ENCODE measurements at places on chromosomes 5 and 9. TPM values are rescaled to one million over a fixed set of nuclear protein-coding genes. Genes with fewer than 3 reads are reported as not detected.
A peak's percentile ranks its signal among the peaks of the same experiment; 100 is the strongest.

DNA sequence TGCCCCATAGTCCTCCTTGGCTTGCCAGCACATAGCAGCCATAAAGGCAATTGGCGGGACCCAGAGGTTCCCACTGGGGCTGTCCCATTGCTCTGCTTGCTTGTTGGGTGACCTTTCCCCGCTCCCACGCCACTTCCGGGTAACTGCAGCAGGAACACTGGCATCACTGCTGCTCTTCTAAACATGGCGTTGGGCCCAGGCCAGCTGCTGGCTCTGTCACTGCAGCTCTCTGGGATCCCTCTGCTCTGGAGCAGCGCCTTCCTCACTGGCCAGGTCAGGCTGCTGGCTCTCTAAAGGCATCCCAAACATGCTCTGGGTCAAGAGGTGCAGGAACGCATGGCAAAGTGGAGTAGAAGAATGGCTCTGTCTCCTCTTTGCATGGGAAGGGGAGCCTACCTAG is 92.9 kb downstream of the DRD1 start:
- no peaks in the 10 kb centered on the region for H3K27me3 ChIP-seq
- no peak for DNase-seq
- H3K36me3 ChIP-seq: no peaks in the 10 kb centered on the region
- H3K4me3 ChIP-seq: no peak overlapping the region
- H3K27ac ChIP-seq: no peak overlapping the region

The FABP6 gene
- not detected for total RNA-seq

GRCh38 chr9:15295761-15296405 is 11.1 kb downstream of the TTC39B start:
- H3K4me1 ChIP-seq: peaks cover 81% of the 10 kb centered on the region
- peak overlapping the region; percentile 59 for H3K4me3 ChIP-seq
- no peaks in the 10 kb centered on the region for H3K36me3 ChIP-seq
- DNase-seq: no peak
- H3K27me3 ChIP-seq: no peaks in the 10 kb centered on the region
- peak overlapping the region; percentile 75 for H3K27ac ChIP-seq

DNA sequence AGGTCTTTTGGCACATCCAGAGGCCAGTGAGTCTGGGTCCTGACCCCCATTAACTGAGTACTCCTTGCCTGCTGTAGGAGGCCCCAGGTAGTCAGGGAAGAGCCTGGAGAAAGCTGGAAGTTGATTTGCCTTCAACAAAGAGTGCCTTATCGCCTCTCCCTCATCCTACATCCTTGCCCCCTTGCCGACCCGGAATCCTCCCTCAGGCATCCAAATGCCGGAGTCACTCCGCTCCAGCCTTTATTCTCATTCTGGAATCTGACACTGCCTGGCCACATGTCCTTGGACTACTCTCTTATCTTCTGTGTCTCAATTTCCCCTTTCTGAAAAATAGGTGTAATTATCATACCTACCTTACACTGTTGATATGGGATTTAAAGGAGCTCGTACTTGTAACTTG is 39.1 kb upstream of the KLF4 start:
- H3K27ac ChIP-seq: no peak overlapping the region
- H3K4me1 ChIP-seq: no peaks in the 10 kb centered on the region
- no peaks in the 10 kb centered on the region for H3K27me3 ChIP-seq
- no peak for DNase-seq
- no peak overlapping the region for H3K4me3 ChIP-seq
- H3K36me3 ChIP-seq: no peaks in the 10 kb centered on the region

GRCh38 chr5:17364987-17365810 is 132.8 kb upstream of the TAF11L2 start:
- no peaks in the 10 kb centered on the region for H3K4me1 ChIP-seq
- H3K4me3 ChIP-seq: no peak overlapping the region
- H3K36me3 ChIP-seq: no peaks in the 10 kb centered on the region
- H3K27ac ChIP-seq: no peak overlapping the region
- H3K27me3 ChIP-seq: no peaks in the 10 kb centered on the region
- DNase-seq: no peak

GRCh38 chr5:157516626-157517325 is 56.8 kb downstream of the NIPAL4 start:
- peaks cover 5% of the 10 kb centered on the region for H3K36me3 ChIP-seq
- H3K4me3 ChIP-seq: no peak overlapping the region
- no peaks in the 10 kb centered on the region for H3K27me3 ChIP-seq
- DNase-seq: no peak
- H3K27ac ChIP-seq: no peak overlapping the region
- no peaks in the 10 kb centered on the region for H3K4me1 ChIP-seq

The GALNT12 gene
- total RNA-seq: 4.9 TPM

DNA sequence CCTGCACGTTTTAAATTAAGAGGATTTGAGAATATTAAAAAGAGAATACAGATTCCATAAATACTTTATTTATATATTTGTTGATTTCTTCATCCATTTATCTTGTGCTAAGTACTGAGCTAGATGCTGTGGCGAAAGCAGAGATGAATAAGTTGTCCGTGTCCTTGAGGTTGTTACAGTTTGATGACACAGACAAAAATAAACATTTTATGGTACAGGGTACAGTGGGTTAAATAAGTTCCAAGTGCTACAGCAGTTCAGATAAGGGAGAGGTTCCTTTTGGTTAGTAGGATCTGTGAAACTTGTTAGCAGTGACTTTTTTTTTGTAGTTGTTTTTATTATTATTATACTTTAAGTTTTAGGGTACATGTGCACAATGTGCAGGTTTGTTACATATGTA is 50.2 kb downstream of the MACIR start:
- no peaks in the 10 kb centered on the region for H3K27me3 ChIP-seq
- no peaks in the 10 kb centered on the region for H3K36me3 ChIP-seq
- H3K4me1 ChIP-seq: no peaks in the 10 kb centered on the region
- no peak for DNase-seq

The BHMT2 gene
- not detected for total RNA-seq

The PLAC8L1 gene
- total RNA-seq: 0.53 TPM

The INSL4 gene
- total RNA-seq: not detected

DNA sequence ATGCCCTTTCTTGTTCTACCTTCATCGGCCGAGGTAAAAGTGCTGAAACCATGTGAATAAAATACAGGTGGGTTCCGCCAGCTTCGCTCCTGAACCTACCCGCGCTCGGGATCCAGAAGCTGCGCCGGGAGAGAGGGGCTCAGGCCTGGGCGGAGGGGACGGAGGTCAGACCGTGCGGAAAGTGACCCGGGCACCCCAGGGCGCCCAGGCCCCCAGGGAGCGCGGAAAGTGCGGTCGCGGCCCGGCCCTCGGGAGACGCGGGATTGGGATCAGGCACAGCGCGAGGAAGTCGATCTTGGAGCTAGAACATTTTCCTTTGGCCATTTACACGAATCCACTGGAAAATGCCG is 329 bp downstream of the SYK start:
- H3K27me3 ChIP-seq: peaks cover 6% of the 10 kb centered on the region
- H3K27ac ChIP-seq: peak overlapping the region; percentile 24
- H3K36me3 ChIP-seq: no peaks in the 10 kb centered on the region
- DNase-seq: no peak
- no peak overlapping the region for H3K4me3 ChIP-seq
- no peaks in the 10 kb centered on the region for H3K4me1 ChIP-seq

The ENTREP1 gene
- not detected for total RNA-seq

DNA sequence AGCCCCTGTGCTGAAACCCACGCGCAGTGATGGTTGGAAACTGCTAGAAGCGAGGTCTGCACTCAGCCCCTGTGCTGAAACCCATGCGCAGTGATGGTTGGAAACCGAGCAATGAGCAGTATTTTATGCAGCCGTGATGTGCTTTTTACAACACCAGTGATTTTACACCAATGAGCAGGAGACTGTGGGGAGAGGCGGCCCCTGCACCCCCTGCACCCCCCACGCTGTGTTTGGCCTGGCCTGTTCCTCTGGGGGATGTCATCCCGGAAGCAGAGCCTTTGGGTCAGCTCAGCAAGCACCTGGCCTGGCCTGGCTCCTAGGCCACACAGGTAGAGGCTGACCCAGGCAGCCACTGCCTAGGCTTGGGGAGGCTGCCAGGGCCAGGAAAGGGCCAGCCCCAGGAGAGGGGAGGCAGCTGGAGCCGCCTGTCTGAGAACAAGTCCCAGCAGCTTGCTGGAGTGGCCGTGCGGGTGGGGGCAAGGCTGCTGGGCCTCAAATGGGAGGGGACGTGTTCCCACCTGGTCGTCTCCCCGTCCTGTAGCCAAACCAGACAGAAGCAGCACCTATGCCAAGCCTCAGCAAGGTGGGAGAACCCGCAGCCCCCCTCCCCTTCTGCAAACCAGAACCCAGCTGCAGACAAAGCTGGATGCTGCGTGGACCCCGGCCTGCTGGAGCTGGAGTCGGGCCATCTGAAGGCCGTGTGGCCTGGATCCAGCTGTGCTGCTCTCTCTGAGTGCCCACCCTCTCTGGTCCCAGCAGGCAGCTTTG is 46.8 kb downstream of the DBH start:
- H3K4me1 ChIP-seq: peaks cover 43% of the 10 kb centered on the region
- peak overlapping the region; percentile 50 for H3K4me3 ChIP-seq
- no peaks in the 10 kb centered on the region for H3K36me3 ChIP-seq
- DNase-seq: no peak

DNA sequence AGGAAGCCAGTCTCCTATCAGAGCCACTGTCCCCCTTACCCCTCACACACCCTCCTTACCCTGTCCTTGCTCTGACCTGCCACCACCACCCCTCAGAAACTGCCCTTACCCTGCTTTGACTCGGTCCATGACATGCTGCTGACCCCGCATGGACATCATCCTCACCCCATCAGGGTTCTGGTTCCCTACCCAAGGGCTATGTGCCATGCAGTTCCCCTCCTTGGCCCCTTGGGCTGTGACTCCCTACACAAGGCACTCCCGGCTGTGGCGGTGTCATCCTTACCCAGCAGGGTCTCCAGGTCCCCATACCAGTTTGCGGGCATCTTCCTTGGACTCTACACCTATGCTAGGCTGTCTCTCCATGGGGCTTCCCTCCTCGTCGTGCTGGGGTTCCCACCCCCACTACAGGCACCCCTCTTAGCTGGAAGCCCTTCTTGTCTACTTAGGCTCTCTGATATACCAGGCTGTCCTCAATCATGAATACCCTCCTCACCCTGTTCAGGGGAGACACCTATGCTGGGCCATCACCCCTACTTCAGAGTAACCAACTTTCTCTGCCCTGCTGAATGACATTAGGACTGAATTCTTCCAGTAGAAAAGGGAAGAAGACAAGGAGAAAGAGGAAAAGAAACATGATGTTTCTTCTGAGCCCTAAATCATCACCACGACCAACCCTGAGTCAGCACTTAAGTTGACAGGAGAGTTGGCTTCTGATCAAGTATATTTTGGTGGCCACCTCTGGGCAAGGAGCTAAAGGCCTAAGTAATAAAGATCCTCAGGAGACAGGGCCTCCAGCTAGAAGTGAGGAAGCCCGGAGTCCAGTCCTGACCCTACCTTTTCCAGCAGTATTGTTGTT is 115.2 kb downstream of the GCNT1 start:
- no peak overlapping the region for H3K4me3 ChIP-seq
- peaks cover 8% of the 10 kb centered on the region for H3K4me1 ChIP-seq
- DNase-seq: no peak
- no peaks in the 10 kb centered on the region for H3K27me3 ChIP-seq
- H3K36me3 ChIP-seq: no peaks in the 10 kb centered on the region
- no peak overlapping the region for H3K27ac ChIP-seq

DNA sequence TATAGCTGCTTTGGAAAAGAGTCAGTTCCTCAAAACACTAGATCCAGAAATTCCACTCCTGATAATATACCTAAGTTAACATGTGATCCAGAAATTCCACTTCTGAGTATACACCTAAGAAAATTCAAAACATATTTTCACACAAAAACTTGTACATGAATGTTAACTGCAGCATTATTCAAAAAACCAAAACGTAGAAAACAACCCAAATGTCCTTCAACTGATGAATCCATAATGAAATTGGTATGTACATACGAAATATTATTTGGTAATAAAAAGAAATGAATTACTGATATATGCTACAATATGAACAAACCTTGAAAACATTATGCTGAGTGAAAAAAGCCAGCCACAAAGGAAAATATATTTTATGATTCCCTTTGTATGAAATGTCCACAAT is 16.5 kb upstream of the AFF4 start:
- no peaks in the 10 kb centered on the region for H3K4me1 ChIP-seq
- H3K36me3 ChIP-seq: no peaks in the 10 kb centered on the region
- H3K27me3 ChIP-seq: no peaks in the 10 kb centered on the region
- H3K4me3 ChIP-seq: no peak overlapping the region

DNA sequence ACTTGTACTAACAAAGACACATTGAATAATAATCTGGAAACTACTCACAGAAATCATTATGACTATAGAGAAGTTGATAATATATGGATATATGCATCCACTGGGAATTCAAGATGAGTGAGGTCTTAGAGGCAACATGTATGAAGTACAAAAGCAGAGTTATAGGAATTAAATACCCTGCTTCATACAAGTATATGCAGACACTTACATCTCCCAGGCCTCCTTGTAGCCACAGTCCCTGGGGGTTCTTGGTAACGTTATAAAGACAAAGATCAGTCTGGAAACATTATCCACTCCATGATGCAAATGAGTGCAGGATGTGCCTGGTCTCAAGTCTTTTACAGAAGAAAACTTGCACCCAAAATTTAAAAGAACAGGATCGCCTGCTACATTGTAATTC is 92.4 kb upstream of the ANXA1 start:
- H3K27me3 ChIP-seq: no peaks in the 10 kb centered on the region
- no peak overlapping the region for H3K27ac ChIP-seq
- H3K4me3 ChIP-seq: no peak overlapping the region
- H3K4me1 ChIP-seq: no peaks in the 10 kb centered on the region
- DNase-seq: no peak

GRCh38 chr9:87375397-87376073 is 122.1 kb upstream of the DAPK1 start:
- H3K27me3 ChIP-seq: no peaks in the 10 kb centered on the region
- H3K4me1 ChIP-seq: no peaks in the 10 kb centered on the region
- DNase-seq: no peak
- no peaks in the 10 kb centered on the region for H3K36me3 ChIP-seq

DNA sequence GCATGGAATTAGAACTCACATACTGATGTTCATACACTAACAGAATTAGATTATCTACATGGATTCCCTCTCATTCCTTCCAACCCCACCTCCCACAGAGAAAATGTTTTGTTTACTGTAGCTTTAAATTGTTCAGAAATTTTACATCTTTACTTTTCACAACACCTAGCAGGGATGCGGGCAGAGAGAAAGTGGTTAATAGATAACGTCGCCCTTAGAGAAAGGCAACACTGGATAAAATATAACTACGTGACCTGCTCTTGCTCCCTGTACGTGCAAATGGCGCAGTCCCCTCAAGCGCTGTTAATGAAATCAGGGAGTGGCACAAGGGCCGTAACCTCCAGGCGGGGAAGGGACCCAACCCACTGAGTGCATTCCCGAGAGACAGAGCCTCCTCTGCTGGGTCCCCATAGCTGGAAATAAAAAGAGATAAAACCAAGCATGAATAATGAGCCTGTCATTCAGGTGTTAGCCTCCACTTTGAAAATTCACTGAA is 125.3 kb upstream of the DAPK1 start:
- no peaks in the 10 kb centered on the region for H3K4me1 ChIP-seq
- no peak overlapping the region for H3K27ac ChIP-seq
- H3K36me3 ChIP-seq: no peaks in the 10 kb centered on the region

The SPINK7 gene
- total RNA-seq: not detected

The CAAP1 gene
- total RNA-seq: 19.4 TPM

All from CD8-positive, alpha-beta memory T cell (primary cell).